IMR-90 (cell line): ENCODE measurements at places on chromosomes 1 and 21.

- no peak for DNase-seq
These were observed 377.1 kb downstream of the LRRIQ3 start for GRCh38 chr1:73820843-73821242.

DNA sequence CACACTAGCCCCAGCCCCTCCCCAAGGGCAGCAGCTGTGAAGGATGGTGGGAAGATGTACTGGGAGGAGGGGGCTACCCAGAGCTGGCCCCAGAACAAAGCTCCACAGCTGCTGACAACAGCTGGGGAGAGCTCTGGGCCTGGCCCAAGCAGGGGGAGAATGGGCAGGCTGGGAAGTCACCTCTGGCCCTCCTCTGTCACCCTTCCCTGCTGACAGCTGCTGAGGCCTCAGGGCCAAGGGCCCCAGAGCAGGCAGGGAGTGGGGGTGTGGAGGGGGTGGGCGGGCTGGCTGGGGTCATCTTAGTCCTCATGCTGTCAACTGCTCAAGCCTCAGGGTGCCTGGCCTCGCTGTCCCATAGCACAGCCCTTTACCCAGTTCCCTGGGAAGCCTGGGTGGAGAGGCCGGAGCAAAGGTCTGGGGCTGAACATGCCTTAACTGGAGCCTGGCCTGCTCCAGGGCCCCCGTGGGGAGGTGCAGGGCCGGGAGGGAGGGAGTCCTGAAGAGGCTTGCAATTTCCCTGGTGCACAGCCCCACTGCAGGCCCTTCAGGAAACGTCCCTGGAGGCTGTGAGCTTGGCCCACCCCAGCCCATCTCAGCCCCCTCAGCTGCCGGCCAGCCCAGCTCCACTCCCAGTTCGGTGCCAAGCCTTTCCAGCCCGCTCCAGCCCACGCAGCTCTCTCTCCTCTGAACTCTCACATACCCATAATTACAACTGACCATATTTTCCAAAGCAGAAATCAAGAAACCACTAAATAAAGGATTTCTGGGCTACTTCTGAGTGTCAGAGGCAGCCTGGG, 25.7 kb downstream of the HSPG2 start:
- no peak for DNase-seq

DNA sequence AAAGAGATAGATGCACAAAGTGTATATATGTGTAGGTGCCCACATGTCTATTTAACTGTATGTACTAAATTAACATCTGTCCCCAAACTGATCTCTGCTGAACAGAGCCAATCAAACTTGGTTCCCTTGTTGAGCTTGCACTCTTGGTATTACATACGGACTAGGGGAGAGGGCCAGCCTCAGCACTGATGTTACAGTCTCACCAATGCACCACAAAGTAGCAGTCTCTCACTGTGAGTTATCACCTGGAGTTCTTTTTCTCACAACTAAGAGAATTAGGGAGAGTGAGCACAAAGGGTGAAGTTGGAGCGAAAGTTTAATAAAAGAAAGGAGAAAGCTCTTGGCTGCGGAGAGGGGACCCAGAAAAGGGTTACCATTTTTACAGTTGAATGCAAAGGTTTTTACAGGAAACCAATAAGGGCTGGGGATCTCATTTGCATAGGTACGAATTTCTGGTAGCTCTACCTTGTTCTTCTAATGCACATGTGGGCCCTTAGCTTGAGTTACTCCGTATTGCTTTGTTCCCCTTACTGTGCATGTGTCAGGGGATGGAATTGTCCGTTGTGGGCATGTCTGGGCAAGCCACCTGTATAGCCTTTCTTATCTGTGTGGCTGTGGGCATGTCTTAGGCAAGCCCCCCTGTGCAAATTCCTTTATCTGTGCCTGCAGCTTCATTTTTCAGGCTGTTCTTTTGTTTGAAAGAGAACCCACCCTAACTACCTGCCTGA, 13.3 kb upstream of the CHI3L2 start:
- peak; percentile 13 for DNase-seq

GRCh38 chr1:56566994-56567393, 12.4 kb downstream of the PLPP3 start:
- no peak for DNase-seq

DNA sequence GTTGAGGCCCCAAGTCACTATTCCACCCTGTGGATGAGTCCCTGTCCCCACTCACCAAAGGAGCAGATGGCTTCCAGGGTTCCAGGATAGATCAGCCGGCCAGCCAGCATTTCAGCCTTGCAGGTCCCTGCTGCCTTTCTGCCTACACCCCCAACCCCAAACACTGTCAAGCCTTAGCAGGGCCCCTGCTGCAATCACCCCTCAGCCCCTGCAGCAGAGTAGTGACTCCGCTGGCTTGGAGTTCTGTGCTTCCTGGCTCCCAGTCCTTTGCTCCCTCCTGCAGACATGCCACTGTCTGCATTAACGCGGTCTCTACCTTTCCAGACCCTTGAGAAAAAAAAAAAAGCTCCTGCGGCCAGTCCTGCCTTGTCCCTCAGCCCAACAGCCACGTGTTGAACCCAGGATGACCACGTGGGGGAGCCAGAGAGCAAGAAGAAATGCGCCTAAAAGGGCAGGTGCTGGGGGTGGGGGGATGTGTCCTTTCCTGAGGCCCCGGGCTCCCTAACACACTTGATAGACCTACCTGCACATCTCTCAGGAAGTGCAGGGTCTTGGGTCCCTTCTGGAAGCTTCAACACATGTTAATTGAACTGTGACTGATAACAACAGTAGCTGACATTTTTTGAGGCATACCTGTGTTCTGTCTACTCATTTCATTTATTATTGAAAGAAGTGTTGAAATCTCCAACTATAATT, 37.4 kb downstream of the RASSF5 start:
- peak; percentile 31 for DNase-seq

GRCh38 chr1:94772230-94772641, 47.9 kb upstream of the SLC44A3 start:
- DNase-seq = peak; percentile 52

DNA sequence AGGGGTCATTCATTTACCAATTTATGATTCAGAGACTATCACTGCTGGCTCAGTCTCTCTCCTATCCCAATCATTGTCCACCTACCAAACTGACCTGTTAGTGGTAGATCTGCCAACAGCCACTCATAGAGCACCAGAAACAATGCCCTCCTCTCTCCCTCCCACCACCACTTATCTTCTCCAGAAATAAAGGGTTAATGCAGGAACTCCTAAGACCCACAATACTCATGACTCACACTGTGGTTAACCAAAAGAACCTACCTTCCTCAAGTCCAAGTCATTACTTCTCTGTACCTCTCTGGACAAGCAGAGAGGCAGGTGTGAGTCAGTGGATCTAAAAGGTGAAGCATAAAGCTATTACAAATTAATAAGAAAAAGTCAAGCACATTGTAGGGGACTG, 40.9 kb upstream of the CAMK1G start:
- no peak for DNase-seq
